ENCODE measurements at places on chromosomes 3 and 15. TPM values are rescaled to one million over a fixed set of nuclear protein-coding genes. Genes with fewer than 3 reads are reported as not detected.

The SLC49A4 gene
- total RNA-seq, result 18.3 TPM

The PYGO1 gene
- 9.8 TPM for total RNA-seq

The FAM81A gene
- 1.6 TPM for total RNA-seq

The GOLGA6L9 gene
- 2.0 TPM for total RNA-seq

The CD276 gene
- 24.7 TPM for total RNA-seq

The SLC51A gene
- total RNA-seq, result not detected

The SH2D7 gene
- total RNA-seq, result not detected

The CAMK2N2 gene
- total RNA-seq, result 0.95 TPM

The CCDC13 gene
- total RNA-seq, result 0.74 TPM

GRCh38 chr15:21267226-21267625 is 173.1 kb downstream of the POTEB3 start:
- no peak for DNase-seq

- DNase-seq, result no peak
Observed at GRCh38 chr3:126166009-126166408, 14.4 kb downstream of the ALDH1L1 start.

- DNase-seq, result no peak
Observed at GRCh38 chr3:102114264-102114979, 265.1 kb downstream of the NFKBIZ start.

DNA sequence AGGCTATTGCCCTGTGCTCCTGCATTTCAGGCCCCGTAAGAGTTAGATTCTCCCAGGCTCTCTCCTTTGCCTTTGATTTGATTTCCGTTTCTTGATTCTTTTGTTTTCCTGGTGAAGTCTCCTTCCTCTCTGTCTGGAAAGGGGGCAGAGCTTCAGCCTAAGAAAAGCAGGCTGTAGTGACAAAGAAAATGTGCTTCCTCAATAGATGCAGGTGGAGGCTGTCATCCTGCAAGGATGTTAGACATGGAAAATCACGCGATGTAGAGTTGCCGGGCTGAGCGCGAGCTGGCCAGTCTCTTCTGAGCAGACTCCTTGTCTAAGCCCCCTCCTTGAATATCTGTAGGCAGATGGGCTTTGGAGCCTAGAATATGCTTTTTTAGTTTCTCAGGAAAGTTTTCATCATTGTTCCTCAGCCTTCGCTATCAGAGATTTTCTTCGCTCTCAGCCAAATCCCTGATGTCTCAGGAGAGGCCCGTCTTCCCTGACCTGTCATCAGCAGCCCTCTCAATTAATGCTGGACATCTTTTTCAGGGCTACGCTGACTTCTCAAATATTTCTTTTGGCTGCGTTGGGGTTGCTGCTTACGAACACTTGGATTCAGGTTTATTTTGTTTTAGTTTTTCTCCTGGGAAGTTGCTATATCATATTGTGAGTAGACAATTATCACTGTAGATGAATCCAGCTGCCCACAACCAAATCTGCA is 163.6 kb downstream of the ITPR1 start:
- no peak for DNase-seq

- no peak for DNase-seq
Observed at GRCh38 chr3:98018301-98018700, 16.8 kb downstream of the GABRR3 start.

- DNase-seq, result no peak
Observed at GRCh38 chr15:74571191-74571590, 30.2 kb downstream of the ARID3B start.

DNA sequence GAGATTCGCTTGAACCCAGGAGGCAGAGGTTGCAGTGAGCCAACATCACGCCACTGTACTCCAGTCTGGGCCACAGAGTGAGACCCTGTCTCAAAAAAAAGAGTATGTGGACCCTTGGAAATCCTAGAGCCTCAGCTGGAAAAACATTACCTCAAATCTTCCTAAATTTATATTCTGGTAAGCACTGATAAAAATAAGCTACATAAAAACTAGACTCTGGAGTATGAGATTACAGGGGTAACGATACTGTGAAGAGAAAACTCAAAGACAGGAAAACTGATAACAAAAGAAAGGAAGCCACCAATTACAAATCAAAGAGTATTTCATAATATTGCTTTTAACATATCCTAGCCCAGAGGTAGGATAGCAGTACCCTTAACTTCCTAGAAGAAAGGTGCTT is 30.3 kb downstream of the SETD2 start:
- DNase-seq, result no peak

DNA sequence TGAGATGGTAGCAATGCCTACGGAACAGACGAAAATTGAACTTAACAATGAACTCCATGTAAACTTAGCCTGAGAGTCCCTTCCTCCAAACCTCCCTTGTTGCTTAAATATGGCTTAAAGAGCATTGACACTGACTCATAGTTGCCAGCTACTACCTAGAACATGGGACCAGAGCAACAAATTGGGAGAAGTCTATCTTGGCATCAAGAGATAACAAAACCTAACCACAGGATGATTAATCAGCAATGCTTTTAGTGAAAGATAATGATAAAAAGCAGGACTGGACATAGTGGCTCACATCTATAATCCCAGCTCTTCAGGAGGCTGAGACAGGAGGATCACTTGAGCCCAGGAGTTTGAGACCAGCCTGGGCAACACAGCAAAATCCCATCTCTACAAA is 117.8 kb upstream of the MNS1 start:
- no peak for DNase-seq

GRCh38 chr3:55564726-55565125 is 77.6 kb upstream of the WNT5A start:
- DNase-seq, result no peak

DNA sequence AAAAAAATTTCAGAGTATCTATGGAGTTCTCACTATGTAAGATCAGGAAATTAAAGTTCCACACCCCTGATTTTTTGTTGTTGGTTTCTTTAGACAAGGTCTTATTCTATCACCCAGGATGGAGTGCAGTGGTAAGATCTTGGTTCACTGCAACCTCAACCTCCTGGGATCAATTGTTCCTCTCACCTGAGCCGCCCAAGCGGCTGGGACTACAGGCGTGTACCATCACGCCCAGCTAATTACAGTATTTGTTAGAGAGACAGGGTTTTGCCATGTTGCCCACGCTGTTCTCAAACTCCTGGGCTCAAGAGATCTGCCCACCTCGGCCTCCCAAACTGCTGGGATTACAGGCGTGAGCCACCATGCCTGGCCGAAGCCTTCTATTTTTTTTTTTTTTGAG is 12.4 kb downstream of the QRICH1 start:
- DNase-seq, result no peak

DNA sequence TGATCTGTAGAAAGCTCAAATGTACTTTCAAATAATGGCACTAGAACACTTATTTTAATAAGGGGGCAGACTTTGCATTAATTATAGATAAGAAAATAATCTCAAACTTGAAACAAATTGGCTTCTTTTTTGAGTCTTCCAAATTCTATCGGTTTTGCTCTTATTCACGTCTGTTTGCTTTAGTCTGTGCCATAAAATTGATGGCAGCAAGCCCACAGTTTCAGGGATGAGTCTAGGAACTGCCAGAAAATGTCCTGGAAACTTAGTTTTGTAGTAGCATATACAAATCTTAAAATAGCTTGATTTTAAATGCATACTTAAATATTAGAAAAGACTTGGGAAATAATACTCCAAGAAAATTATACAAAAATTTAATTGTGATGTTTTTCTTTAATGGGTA is 39.7 kb downstream of the BCHE start:
- no peak for DNase-seq

DNA sequence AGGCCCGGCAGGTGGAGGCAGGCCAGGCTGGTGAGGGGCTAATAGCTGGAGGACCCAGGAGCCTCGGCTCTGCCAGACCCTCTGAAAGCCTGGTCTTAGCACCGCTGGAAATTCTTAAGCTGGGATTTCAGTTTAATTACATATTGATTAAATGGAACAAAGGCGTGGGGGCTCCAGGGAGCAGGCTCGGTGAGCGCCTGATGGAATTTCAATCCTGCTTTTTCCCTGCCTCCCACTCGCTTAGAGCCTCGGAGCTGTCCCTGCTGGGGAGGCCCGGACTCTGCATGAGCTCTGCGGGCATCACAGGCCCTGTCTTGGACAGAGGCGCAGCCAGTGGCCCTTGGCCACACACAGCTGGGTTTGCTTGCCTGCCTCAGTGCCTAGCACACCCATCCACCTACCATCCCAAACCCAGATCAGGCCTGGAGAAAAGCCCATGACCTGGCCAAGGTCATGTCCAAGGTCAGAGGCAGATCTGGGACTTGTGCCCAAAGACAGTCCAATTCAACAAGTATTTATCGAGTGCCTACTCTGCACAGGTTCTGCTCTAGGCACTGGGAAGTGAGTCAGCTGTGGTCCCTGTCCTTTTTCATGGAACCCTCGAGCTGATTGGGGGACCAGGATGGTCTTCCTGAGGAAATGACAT is 40.6 kb downstream of the LINGO1 start:
- no peak for DNase-seq

DNA sequence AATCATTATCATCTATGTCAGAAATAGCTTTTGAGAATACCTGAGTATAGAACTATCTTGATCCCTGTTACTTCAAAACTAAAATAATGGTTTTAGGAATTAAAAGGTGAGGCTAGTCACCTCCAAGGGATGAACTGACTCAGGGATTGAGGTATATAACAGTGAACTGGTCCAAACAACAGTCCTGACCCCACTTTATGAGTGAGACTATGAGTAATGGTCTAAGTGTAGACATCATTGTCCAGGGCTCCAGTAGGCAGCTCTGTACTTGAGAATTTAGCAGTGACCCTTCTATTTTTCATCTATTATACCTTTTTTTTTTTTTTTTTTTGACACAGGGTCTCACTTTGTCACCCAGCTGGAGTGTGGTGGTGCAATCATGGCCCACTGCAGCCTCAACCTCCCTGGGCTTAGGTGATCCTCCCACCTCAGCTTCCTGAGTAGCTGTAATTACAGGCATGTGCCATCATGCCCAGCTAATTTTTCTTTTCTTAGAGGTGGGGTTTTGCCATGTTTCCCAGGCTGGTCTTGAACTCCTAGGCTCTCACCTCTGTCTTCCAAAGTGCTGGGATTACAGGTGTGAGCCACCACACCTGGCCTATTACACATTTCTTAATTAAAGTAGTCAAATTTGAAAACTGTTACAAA is 36.3 kb downstream of the MLH1 start:
- DNase-seq, result no peak

- DNase-seq, result no peak
Observed at GRCh38 chr15:66848116-66848515, 146.1 kb downstream of the SMAD6 start.

GRCh38 chr3:122797291-122797690 is 2.4 kb downstream of the SLC49A4 start:
- no peak for DNase-seq

DNA sequence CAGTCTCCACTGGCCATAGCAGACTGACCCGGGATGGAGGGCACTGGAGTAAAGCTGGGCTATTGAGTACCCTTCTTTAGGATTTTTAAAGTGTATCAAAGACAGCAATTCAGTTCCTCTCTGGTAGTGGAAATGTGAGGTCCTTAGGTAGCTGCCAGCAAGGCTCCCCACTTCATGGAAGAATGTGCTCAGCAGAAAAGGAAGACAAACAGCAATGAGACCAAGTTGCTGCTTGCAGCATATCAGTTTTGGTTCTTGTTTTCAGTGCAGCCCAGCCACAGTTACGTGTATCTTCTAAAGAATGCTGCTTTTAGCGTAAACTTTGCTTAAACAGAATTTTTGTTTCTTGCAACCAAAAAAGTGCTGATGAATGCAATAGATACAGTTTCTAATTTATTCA is 374.0 kb upstream of the CBLB start:
- no peak for DNase-seq

DNA sequence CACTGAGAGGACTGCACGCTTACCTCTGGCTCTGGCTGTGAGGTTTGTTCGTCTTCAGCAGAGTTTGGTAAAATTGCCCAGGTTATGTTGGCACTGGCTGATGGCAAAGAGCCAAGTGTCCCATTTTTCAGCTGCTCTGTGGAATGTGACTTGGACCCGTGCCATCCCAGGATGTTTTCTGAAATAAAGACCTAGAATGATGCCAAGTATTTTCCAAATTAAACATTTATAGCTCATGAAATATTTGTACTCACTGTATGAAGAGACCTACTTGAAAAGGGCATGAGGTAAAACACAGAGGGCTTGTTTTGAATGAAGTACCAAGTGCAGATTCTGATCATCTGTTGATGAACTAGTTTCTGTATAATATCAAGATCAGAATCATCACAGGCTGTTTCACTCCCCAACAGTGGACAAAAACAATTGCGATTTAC is 200.5 kb downstream of the STT3B start:
- no peak for DNase-seq

Data from Daoy (cell line).